ENCODE measurements at places on chromosomes 12 and 14. TPM values are rescaled to one million over a fixed set of nuclear protein-coding genes. Genes with fewer than 3 reads are reported as not detected.

SOAT2 gene
- 0.26 TPM for total RNA-seq

NFATC4 gene
- not detected for total RNA-seq

DNA sequence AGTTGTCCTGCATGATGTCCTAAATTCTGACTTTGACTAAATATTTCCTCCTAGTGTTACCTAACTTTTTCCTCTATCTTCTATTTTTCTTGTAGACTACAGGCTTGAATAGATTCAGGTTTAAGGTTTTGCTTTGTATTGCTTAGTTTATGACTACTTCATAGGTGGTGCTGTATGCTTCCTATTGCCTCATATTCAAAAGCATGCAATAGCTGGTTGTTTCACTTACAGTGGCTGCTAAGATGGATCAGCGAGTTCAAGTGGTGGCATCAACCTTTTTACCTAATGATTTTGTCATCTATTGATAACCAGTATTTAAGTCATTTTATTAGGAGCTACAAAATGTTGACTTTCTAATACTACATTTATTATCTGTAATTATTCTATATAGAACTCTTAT, 36.3 kb upstream of the BICD1 start:
- H3K4me3 ChIP-seq: no peak overlapping the region
- H3K36me3 ChIP-seq: no peaks in the 10 kb centered on the region
- no peak for DNase-seq
- H3K4me1 ChIP-seq: no peaks in the 10 kb centered on the region
- no peaks in the 10 kb centered on the region for H3K27me3 ChIP-seq
- no peak overlapping the region for H3K27ac ChIP-seq

- H3K4me1 ChIP-seq: no peaks in the 10 kb centered on the region
- DNase-seq: no peak
These were observed 54.7 kb downstream of the ASCL1 start for GRCh38 chr12:103011974-103012763.

GRCh38 chr14:72024043-72024407, 91.8 kb downstream of the RGS6 start:
- no peak overlapping the region for H3K27ac ChIP-seq
- H3K36me3 ChIP-seq: no peaks in the 10 kb centered on the region
- H3K4me1 ChIP-seq: no peaks in the 10 kb centered on the region
- H3K27me3 ChIP-seq: no peaks in the 10 kb centered on the region

DNA sequence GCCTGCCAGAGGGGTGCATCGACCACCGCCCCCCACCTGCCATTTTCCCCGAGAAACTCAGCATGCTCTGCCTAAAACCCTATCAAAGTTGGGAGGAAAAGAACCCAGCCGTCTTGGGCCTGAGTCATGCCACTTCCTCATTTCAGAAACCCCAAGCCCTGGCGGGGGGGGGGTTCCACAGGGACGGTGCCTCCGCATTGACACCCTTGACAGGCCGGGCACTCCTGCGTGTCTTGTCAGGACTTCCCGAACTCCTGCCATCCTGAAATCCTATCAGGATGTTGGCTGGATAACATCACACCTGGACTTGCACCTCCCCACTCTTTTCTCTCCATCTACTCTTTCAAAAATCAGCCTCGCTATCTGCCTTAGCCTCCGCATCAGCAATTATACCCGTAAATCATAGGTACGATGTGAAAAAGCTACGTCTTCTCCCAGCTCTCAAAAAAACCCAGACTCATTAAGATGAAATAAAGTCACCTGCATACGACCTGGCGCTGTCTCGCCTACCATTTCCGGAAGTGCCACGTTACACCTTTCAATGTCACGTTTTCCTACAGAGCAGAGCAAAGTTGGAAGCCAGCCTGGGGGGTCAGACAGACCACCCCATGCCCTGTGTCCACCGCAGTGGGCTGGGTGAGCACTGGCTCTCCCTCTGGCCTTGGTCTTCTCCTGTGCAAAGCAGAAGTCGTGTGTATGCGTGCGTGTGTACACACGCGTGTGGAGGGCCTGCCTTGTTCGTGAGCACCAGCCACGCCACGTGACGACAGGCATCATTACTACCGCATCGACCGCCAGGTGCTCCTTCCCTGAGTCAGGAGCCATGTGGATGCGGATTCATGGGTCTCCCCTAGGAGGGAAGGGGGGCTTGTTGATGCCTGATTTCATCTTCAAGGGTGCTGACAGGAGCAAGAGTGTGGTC, 96.7 kb downstream of the RFLNA start:
- no peak overlapping the region for H3K27ac ChIP-seq
- no peak overlapping the region for H3K4me3 ChIP-seq
- H3K27me3 ChIP-seq: no peaks in the 10 kb centered on the region
- peak; percentile 60 for DNase-seq

DNA sequence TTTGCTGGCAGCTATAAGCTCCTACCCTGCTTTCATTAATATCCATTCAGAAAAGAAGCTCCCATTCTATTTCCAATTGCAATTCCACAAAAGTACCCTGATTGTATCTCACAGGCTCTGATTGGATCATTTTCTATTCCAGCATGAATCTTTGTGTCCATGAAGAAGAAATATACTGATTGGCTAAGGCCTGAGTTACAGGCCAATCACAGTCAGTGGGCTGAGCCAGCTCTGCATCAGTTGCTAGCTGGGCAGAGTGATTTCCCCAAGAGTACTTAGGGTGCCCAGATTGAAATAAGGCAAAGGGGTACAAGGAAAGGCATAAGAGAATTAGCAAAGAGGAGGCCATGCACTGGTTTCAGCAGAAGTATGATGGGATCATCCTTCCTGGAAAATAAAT, 14.4 kb downstream of the ART4 start:
- H3K4me3 ChIP-seq: no peak overlapping the region
- no peaks in the 10 kb centered on the region for H3K36me3 ChIP-seq
- no peak overlapping the region for H3K27ac ChIP-seq
- no peaks in the 10 kb centered on the region for H3K4me1 ChIP-seq

DNA sequence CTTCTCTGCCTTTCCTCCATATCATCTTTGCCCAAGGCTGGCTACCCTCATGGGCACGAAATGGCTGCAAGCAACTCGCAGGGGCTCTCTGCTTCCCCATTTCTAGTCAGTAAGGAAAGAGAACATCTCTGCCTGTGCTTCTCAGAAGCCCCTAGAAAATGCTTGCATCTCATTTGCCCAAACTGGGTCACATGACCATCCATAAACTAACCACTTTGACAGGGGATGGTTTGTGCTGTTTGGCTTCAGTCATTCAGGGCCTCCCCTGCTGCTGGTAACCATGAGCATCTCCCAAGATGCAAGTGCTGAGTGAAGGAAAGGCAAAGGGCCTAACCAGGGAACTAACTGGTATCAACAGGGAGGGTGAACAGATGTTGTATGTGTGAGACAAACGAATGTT, 91.1 kb downstream of the CCDC60 start:
- H3K4me3 ChIP-seq: no peak overlapping the region
- H3K27me3 ChIP-seq: no peaks in the 10 kb centered on the region
- no peaks in the 10 kb centered on the region for H3K36me3 ChIP-seq
- H3K27ac ChIP-seq: no peak overlapping the region

GRCh38 chr14:72471346-72471745, 422.6 kb downstream of the DPF3 start:
- no peak overlapping the region for H3K27ac ChIP-seq
- H3K4me3 ChIP-seq: no peak overlapping the region
- H3K36me3 ChIP-seq: no peaks in the 10 kb centered on the region
- no peak for DNase-seq
- no peaks in the 10 kb centered on the region for H3K27me3 ChIP-seq

GRCh38 chr12:119446459-119446858, 111.9 kb downstream of the CCDC60 start:
- no peaks in the 10 kb centered on the region for H3K36me3 ChIP-seq
- H3K27me3 ChIP-seq: no peaks in the 10 kb centered on the region
- H3K4me3 ChIP-seq: no peak overlapping the region

GRCh38 chr14:99545586-99545985, 58.4 kb downstream of the CCDC85C start:
- H3K4me3 ChIP-seq: no peak overlapping the region
- H3K27me3 ChIP-seq: no peaks in the 10 kb centered on the region
- no peak overlapping the region for H3K27ac ChIP-seq
- DNase-seq: no peak
- no peaks in the 10 kb centered on the region for H3K36me3 ChIP-seq

GRCh38 chr12:13631873-13632272, 349.5 kb downstream of the GRIN2B start:
- H3K27ac ChIP-seq: no peak overlapping the region
- no peak for DNase-seq
- H3K27me3 ChIP-seq: no peaks in the 10 kb centered on the region
- no peaks in the 10 kb centered on the region for H3K4me1 ChIP-seq
- no peak overlapping the region for H3K4me3 ChIP-seq

DNA sequence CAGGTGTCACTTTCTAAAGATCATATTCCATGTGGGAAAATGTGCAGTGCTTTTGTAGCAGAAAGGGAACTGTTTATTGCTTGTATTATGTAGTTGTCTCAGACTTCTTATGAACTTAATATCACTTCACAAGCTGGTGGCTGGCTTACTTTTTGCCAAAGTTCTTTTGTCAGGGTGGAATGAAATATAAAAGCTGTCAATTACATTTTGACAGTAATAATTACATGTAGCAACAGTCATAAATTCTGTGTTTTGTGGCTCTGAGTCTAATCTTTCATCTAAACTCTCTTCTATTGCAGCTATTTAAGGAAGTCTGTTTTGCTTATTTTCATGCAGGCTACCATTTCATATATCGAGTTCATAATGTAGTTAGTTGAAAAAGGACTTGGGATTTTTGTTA, 106.6 kb downstream of the OTOGL start:
- no peak for DNase-seq
- no peaks in the 10 kb centered on the region for H3K27me3 ChIP-seq
- H3K4me3 ChIP-seq: no peak overlapping the region
- no peak overlapping the region for H3K27ac ChIP-seq

GRCh38 chr12:63149909-63150712, 890 bp downstream of the AVPR1A start:
- DNase-seq: no peak
- H3K27me3 ChIP-seq: peaks cover 13% of the 10 kb centered on the region
- no peaks in the 10 kb centered on the region for H3K4me1 ChIP-seq
- H3K36me3 ChIP-seq: no peaks in the 10 kb centered on the region
- H3K27ac ChIP-seq: no peak overlapping the region

DNA sequence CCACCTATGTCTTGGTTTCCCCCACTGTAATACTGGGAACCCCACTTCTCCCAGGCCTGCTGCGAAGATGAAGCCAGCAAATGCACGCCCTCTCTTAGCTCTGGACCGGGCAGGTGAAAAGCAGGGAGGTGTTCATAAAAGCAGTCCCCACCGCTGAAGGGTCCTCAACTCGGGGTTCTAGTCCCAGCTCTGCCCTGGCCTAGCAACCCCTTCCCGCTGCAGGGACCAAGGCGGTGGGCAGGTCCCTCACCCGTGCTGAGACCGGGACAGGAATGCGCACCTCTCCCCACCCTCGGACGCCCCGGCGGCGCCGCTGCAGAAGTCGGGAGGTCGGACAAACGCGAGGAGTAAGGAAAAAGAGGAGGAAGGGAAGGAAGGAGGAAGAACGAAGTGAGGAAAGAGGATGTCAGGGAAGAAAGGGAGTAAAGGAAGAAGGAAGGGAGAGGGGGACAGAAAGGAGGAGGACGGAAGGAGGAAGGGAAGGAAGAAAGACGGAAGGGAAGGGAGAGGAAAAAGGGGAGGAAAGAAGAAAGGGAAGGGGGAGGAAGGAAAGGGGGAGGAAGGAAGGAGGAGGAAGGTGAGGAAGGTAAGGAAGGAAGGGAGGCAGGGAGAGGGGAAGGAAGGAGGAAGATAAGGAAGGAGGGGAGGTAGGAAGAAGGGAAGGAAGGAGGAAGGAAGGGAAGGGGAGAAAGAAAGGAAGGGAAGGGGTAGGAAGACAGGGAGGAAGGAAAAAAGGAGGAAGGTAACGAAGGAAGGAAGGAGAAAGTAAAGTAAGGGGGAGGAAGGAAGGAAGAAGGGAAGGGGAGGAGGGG, 701 bp downstream of the SPRING1 start:
- no peaks in the 10 kb centered on the region for H3K36me3 ChIP-seq
- peak overlapping the region; percentile 50 for H3K27ac ChIP-seq
- H3K4me1 ChIP-seq: peaks cover 27% of the 10 kb centered on the region
- H3K4me3 ChIP-seq: peak overlapping the region; percentile 58

Measured in CD4-positive, alpha-beta memory T cell (primary cell).